Endodermal cell (in vitro differentiated cells): ENCODE measurements at places on chromosomes 16 and 17. TPM values are rescaled to one million over a fixed set of nuclear protein-coding genes. Genes with fewer than 3 reads are reported as not detected.

DNA sequence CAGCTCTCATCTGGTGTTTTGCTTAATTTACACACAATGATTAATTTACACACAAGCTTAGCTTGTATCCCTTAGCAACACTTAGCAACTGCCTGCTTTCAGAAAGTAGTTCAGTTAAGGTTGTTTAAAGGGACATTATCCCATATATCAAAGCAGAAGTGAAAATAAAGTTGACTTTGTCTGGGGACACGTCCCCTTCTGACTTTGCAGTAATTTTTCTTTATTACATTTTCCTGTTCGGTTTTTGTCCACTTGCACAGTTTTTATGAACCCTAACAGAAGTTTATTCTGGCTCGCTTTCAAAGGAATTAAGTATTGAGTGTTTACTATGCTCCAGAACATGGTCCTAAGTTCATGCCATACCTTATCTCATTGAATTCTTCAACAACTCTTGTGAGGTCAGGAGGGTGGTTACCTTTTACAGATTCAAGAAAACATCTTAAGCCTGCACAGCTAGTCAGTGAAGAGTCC is 41.5 kb downstream of the ARHGAP44 start:
- H3K4me3 ChIP-seq, result no peak overlapping the region
- no peak overlapping the region for H3K27ac ChIP-seq
- H3K4me1 ChIP-seq, result no peaks in the 10 kb centered on the region
- H3K36me3 ChIP-seq, result no peaks in the 10 kb centered on the region
- no peak for DNase-seq

GRCh38 chr17:74768763-74769114 is 7.4 kb downstream of the NAT9 start:
- H3K4me1 ChIP-seq, result no peaks in the 10 kb centered on the region
- no peak for DNase-seq
- H3K27me3 ChIP-seq, result no peaks in the 10 kb centered on the region
- H3K4me3 ChIP-seq, result no peak overlapping the region

DNA sequence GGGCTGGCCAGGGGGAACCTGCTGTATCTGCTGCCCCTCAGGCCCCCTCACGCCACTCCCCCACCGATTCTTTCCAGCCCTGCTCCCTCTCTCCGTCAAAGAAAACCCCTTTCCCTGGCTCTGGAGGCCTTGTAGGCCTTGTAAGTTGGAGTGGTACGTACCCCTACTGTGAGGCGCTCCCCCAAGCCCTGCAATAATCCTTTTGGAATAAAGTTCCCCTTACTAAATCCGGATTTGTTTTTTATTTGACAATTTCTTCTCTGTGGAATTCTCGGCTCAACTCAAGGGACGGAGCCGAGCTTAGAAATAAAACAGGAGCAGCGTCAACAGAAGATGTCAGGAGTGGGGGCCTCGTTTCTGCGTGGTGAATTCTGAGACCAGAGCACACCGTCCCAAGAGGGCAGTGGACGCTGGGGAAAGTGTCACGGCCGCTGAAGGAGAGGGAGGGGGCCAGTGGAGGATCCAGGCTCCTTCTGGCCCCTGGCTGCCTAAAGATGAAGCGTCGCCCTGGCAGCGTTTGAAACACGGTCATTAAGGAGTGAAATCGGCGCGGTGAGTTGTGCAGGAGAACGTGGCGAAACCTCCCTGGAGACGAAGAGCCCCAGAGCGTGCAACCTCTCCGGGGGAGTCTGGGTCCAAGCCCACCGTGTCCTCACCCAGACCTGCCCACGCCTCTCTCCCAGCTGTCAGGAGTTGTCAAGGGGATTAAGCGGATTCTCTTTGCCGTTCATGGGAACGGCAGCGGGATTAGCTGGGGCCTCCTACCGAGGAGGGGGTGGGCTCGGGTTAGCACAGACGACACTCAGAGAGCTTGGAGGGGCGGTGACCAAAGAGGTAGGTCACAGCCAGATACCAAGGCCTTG is 47.0 kb downstream of the SLC7A5 start:
- peak; percentile 90 for DNase-seq
- peaks cover 26% of the 10 kb centered on the region for H3K4me1 ChIP-seq
- no peaks in the 10 kb centered on the region for H3K27me3 ChIP-seq

Gene CCL16
- total RNA-seq, result not detected in 3 replicates

DNA sequence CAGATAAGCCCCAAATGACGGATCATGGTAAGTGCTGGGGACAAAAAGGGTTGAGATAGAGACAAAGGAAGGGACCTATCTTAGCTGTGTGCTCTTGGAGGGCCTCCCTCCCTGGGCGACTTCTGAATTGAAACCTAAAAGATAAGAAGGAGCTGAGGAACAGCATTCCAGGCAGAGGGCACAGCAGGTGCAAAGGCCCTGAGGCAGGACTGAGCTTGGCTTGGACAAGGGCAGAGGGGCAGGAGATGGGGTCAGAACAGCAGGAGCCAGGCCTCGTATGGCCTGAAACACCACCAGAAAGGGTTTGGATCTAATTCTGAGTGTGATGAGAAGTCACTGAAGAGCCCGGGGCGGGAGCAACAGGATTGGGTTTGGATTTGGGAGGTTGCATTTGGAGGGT is 75.4 kb downstream of the RTN4RL1 start:
- DNase-seq, result peak; percentile 37
- H3K4me1 ChIP-seq, result peaks cover 10% of the 10 kb centered on the region
- H3K4me3 ChIP-seq, result no peak overlapping the region

DNA sequence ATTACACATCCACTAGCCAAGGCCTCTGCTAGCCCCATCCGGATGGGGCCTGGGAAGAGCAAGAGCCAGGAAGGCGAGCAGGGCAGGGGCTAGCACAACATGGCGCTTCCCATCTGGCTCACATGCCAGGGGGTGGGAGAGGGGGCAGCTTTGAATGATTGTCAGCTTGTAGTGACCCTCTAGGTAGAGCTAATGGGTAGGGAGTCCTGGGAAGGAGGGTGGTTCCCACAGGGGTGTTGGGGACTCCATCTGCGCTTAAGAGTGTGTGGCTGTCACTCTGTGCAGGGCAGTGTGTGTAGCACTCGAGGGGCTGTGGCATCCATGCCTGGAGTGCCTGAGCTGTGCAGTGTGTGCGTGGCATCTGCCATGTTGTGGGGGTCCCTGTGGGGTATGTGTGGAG is 24.5 kb downstream of the ARHGAP23 start:
- peak; percentile 79 for DNase-seq
- H3K4me3 ChIP-seq, result no peak overlapping the region
- H3K27me3 ChIP-seq, result peaks cover 9% of the 10 kb centered on the region
- no peaks in the 10 kb centered on the region for H3K36me3 ChIP-seq

DNA sequence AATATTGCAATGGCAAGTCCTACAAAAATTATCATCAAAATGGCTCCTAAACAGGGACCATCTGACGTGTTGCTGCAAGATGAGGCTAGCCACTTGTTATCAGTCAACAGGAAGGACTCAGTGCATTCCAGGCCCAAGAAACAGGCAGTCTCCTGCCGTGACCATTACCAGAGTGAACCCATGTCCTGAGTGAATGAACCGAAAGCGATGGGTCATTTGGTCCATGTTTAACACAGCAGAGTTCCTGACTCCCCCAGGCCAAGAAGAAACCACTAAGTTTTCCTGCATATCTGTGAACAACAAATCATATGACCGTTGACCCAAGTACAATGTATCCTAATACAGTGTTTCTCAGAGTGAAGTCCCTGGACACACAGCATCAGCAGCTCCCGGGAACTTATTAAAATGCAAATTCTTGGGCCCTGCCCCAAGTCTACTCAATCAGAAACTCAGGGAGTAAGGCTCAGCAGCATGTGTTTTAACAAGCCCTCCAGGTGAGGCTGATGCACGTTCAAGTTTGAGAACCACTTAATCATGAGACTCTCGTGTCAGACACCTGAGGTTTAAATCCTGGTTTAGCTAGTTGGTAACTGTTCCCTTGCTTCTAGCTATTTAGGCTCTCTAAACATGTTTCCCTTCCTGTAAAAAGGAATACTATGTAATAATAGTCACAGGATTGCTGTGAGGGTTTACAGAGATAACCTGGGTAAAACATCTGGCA is 429.4 kb upstream of the MAF start:
- H3K36me3 ChIP-seq, result no peaks in the 10 kb centered on the region
- H3K27ac ChIP-seq, result no peak overlapping the region
- H3K4me1 ChIP-seq, result peaks cover 8% of the 10 kb centered on the region
